ENCODE measurements at places on chromosomes 7 and 10.

DNA sequence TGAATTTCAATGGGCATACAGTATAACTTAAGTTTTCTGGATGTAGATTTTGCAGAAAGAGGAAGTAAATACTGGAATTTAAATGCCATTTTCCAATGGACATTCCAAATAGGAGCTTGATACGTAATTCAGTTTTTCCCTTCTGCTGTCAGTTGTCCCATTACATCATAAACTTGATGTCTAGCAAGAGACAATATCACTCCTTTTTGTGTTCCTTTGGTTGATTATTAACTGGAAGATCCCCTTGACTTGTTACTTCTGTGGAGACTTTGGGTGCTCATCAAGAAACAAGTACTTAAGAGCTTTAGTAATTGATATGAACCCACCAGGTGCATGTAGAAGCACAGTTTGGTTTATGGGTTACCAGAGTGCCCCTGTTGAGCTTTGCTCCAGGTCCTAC, 116.1 kb downstream of the ST7 start:
- no peak for DNase-seq

DNA sequence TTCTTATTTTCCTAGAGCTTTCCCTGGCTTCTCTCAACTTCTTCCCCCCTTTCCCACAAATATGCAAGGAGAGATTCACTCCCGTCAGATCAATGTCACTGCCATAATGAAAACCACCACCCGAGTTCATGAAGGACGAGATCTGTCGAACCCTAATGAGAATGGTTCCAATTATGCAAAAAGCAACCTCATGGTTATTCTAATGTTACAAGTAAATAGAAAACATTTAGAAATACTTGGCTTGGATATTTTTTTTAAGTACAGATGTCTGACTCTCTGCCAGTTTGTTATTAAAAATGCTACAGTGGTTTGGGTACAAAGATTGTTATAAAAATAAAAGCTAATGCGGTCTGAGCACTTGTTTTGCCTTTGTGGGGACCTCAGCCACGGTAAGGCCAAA, 25.9 kb upstream of the EMX2 start:
- DNase-seq = no peak

- DNase-seq = no peak
Observed at GRCh38 chr10:109974504-109975191, 33.1 kb upstream of the ADD3 start.

GRCh38 chr10:72735288-72735936, 43.5 kb downstream of the MCU start:
- DNase-seq = no peak

- no peak for DNase-seq
Observed at GRCh38 chr10:51743146-51743545, 43.8 kb upstream of the CSTF2T start.

DNA sequence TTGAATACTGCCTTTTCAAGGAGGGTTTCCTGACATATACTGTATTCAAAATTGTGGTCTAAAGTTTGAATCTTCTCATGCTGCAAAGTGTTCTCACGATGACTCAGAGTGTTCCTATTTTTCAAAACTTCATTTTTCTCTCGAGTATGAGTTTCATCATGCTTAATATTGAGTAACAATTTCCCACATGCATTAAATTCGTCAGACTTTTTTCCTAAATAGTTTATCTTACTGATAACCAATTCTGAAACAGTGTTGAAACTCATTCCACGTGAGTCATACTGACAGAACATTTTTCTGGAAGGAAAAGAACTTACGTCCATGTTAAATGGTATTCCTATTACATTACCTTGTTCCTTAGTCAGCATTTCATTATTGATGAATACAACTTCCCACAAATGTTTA, 44.1 kb downstream of the ZNF33B start:
- no peak for DNase-seq

GRCh38 chr10:42304341-42304740, 334.0 kb downstream of the ZNF33B start:
- no peak for DNase-seq

- no peak for DNase-seq
Observed at GRCh38 chr10:82543631-82544030, 668.6 kb downstream of the NRG3 start.

- no peak for DNase-seq
Observed at GRCh38 chr7:75018570-75019364, 54.3 kb downstream of the CASTOR2 start.

GRCh38 chr7:142809671-142810070, 38.9 kb downstream of the PRSS2 start:
- no peak for DNase-seq

DNA sequence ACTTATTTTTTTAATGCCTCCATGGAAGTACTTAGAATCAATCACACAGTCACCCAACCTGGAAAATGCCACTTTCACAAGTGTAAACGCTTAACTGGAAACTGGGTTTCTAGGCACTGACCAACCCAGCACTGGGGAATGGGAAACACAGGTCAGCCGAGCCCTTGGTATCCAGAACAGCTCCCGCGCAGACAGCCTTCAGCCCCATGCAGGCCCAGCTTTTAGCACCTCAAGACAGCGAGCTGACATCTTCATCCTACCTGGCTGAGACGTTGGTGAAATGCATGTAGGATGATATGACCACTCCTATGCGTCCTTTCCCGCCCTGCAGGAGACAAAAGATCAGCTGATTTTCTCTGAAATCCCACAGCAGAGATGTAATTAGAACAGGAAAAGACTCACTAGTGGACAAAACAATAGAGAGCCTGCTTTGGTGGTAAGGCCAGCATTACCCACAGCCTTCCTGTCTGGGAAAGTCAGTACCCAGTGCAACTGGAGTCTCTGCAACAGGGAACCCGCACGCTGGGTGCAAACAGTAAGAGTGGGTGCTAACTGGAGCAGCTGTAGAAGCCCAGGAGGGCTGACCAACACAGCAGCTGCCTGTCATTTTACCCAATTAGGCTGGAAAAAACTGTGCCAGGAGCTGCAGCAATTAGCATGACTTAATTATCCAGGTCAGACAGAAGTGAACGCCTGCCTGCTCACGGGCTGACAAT, 153.7 kb downstream of the TNS3 start:
- no peak for DNase-seq

- DNase-seq = no peak
Observed at GRCh38 chr7:28999895-29000716, 42.0 kb upstream of the TRIL start.

GRCh38 chr10:28089467-28089866, 90.6 kb upstream of the ODAD2 start:
- no peak for DNase-seq

DNA sequence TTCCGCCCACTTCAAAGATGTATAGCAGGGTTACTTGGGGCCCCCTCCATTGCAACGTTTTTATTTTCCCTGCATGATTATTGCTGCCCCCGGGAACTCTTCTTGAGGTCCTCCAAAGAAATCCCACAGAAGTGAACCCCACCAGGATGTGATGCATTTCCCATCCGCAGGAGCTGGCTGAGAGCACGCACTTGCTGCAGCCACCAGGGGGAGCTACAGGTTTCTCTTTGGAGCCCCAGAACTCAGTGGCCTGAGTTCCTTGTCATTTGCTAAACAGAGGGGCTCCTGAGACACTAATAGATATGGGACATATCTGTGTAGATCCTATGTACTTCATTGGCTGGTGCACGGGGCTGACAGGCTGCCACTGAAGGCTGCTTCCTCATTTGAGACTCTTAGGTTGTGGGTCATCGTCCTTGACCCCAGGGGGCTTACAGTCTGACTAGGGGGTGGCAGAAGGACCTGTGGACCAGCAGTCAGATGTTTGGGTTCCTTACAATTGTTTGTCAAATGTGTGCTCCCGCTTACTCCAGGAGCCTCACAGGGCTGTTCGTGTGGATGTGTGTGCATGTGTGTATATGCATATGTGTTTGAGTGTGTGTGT, 52.3 kb upstream of the ENO4 start:
- DNase-seq = peak; percentile 8

- no peak for DNase-seq
Observed at GRCh38 chr7:149188213-149188612, 7.1 kb upstream of the ZNF282 start.

DNA sequence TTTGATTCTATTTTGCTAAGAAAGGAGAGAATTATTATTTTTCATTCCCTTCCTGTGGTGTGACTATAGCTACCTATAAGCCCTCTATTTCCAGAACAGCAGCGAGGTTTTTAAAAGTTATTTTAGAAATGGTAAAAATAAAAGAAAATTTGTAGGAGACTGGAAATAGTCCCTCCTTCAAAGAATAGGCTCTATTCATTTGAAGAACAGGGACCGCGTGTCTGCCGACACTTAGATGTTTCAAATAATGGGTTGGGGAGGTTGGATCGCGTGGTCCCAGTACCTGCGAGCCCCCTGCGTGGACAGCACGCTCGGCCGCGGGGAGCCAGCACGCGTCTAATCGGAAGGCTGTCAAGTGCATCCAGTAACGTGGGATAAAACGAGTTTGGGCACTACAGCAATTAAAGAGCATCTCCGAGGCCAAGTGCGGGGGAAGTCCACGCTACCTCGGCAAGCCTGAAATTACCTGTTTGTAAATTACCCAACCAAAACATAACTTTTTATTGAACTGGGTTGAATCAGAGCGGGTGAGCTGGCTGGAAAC, 1.0 kb downstream of the CACNA2D1 start:
- no peak for DNase-seq

DNA sequence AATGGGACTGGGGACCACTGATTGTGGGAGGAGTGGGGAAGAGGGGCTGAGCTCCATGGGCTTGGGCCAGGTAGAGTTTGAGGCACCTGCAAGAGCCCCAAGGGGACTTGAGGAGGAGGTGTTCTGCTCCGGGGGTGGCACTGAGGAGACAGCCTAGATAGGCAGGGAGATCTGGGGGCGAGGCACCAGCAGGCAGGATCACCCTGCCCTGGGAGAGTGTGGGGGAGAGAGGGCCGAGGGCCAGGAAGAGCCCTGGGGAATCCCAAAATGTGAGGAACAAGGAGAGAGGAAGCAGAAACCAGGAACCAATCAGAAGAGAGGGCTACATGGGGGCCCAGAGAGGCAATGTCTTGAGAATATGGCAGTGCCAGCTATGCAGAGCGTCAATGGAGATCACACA, 34.6 kb downstream of the LEP start:
- DNase-seq = no peak

GRCh38 chr7:6563936-6564770, 12.9 kb upstream of the GRID2IP start:
- DNase-seq = no peak

GRCh38 chr7:135747366-135747765, 1.2 kb downstream of the FAM180A start:
- no peak for DNase-seq

DNA sequence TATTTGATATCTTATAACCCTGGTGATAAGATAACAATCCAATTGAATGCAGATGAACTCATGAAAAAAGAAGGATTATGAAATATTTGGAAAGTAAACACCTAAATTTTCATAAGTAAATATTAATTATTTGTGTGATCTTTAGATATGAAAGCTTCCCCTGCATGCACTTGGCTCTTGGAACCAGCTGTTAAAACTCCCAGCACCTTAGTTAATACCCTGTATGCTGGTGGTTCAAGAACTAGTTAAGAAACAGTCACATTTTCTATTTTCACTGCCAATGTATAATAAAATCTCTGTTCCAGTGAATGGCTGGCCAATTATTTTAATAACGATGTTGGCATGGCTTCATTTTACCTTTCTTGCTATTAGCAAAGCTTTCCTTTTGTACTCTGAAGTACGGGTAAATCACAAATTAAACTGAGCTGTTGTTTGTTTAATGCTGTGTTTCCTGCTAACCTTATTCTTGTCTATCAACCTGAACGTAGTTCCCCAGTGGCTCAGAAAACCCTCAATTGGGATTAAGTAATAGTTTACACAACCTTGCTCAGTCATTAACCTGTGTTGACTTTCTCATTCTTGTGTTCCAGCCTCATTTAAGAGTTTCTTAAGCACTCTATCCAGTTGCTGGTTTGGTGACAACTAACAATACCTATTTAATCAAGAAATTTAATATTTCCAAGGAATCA, 38.9 kb downstream of the MET start:
- no peak for DNase-seq

DNA sequence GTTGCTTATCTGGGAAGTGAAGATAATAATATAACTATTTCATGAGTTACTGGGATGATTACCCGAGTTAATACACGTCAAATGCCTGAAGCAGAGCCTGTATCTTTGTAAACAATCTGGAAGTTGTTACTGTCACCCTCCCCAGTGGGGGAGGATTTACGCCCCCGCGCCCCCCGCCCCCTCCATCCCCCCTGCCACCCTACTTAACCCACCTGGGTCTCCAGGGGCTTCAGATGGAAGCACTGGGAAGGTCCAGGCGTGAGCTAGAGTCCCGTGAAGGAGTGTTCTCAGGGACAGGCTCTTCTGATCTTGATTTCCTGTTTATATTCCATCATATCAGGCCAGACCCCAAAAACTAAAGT, 691 bp upstream of the PPA1 start:
- no peak for DNase-seq

- DNase-seq = no peak
Observed at GRCh38 chr7:154684666-154685563, 318.0 kb downstream of the PAXIP1 start.

- no peak for DNase-seq
Observed at GRCh38 chr7:43481902-43482678, 100.8 kb upstream of the STK17A start.

DNA sequence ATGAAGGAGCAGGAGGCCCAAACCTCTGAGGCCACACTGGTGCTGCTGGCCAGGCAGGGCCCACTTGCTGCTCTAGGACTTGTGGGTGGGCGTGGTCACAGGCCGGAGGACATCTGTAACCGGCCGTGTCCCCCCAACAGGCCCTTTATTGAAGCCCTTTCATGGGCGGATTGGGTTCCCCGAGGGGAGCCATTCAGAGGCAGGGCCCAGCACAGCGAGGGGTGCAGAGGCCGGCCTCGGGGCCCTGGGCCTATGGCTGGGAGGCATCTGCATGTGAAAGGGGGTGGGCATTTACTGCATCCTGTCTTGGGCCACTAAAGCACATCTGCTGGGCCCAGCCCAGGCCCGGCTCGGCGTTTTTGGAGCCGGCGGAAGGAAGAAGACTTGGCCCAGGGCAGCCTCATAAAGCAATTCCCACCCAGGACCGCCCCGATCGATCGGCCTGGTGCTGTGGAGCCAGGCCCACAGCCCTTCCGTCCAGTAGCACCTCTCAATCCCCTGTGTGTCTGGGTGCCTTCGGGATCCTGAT, 8.4 kb downstream of the LHPP start:
- no peak for DNase-seq

GRCh38 chr7:44811093-44811492, 14.6 kb downstream of the PPIA start:
- DNase-seq = no peak

- DNase-seq = no peak
Observed at GRCh38 chr10:72025400-72025799, 61.2 kb downstream of the CHST3 start.

All from HL-60 (cell line).